H9 (cell line): ENCODE measurements at places on chromosomes 4 and X.

DNA sequence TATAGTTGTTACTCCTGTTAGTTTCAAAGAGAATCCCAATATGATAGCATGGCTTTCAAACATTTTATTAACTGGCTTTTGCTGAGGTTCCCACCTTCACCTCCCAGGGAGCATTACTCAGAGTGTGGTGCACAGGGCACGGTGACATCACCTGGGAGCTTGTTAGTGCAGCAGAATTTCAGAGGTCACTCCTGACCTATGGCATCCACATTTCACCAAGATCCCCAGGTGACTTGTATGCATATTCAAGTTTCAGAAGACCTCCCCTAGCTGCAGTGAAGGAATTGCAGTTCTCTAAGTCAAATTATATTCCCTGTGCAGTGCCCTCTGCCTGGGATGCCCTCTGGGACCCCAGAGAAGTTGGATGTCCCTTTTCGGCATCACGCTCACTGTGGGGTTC lies 29.7 kb upstream of the LNX1 start:
- DNase-seq = no peak

DNA sequence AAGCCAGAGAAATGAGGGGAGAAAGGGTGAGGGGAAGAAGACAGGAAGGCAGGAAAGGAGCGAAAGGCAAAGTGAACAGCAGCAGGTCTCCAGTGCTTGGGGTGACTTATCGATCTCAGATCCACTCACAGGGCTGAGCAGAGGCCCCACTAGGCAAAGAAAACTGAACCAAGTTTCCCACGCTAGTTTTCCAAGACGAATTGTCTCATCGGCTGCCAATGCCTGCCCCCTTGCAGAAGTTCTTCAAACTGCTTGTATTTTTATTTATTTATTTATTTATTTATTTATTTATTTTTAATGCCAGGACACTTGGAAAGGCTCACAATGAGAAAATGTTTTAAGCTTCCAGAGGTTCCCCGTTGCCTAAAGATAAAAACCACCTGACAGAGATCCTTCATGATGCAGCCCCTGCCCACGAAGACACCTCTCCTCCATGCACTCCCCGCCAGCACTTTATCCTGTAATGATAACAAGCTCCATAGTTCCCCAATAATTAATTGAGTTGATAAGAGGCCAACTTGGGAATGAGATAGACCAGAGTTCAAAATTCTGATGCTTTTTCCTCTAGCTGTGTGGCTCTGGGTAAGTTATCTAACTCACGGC lies 43.2 kb downstream of the QDPR start:
- no peak for DNase-seq

- no peak for DNase-seq
Measured at GRCh38 chrX:125998432-125998831, 167.7 kb downstream of the DCAF12L2 start.

DNA sequence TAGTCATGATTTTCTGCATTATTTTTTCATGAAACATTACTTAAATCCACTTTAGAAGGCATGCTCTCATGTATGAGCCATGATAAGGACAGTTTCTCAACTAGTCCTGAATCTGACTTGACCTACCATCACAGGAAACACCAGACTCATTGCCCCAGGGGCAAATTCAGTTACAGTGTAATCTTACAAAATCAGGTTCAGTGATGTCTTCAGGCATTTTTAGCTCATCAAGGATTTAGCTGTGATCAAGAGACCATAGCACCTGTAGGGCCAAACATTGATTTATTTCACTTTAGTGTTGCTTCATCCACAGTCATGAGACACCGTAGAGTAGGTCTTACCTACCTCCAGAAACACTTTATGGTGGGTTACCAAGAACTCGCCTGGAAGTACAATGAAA lies 3.1 kb upstream of the TASL start:
- DNase-seq = no peak

DNA sequence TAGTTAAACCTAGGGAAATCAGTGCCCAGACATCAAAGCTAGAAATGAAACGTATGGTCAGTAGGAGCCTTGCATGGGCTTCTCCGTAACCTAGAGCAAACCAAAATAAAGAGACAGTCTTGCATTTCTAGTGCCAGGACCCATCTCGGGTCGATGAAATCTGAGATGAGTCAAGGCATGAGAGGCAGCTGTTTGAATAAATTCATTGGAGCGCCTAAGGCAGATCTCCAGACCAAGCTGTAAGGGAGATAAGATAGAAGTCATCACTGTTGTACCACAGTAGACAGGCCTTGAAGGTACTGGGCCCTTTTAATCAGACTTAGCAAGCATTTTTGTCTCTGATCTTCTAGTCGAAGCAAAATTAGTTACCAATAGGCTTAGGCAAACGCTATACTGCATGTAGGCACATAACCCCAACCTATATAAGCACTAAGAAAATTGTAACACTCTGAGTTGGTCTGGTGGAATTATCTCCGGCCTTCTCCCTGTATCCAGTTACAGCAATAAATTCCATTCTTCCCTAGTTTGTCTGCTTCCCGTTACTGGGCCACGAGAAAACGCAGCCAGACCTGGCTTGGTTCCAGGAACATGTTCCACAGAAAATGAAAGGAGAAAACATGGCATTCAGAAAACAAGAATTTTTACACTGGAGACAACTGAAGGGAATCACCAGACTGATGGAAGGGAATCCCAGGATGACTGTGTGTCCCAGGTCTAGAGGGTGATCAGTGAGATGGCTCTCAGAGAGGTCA lies 21.1 kb upstream of the PAPSS1 start:
- DNase-seq = no peak

GRCh38 chr4:14168919-14169318 lies 541.4 kb upstream of the BOD1L1 start:
- DNase-seq = no peak

DNA sequence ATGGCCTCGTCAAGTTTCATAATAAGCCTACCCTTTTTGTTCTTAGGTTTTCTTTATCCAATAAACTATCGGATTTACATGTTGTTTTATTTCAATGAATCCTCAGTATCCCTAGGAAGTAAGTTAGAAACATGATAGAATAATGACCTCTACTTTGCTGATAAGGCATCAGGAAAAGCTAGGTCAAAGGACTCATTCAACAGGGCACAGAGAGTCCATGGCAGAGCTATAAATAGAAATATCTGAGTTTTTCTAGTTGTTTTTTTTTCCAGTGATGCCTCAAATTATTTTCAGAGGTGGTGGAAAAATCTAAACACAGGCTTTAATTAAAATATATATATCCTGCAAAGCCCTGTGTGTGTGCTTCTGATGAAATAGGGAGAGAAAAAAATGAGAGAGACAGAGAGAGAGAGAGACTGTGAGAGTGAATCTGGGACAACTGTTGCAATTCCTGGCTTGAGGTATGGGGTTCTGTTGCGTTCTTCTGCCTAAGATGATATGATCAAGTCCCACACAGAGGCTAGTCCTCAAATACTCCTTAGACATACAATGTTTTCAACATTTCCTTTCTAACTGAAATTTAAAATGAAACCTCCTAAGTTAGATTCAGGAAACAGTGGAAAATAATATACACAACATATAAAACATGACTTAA lies 139.9 kb downstream of the HDX start:
- DNase-seq = no peak

DNA sequence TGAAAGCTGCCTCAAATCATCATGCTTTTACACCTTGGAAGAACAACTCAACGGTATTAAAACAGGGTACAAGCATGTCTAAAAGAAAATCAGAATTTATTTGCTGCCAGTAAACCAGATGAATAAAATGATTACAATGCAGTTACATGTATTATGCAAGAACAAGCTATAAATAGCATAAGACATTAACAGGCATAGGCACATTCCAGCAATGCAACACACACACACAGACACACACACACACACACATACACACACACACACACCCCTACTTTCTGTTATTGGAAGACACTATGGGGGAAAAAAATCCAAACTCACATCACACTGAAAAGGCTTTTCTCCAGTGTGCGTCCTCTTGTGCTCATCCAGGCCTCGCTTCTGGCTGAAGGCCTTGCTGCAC lies 212.5 kb downstream of the PRDM5 start:
- DNase-seq = no peak

DNA sequence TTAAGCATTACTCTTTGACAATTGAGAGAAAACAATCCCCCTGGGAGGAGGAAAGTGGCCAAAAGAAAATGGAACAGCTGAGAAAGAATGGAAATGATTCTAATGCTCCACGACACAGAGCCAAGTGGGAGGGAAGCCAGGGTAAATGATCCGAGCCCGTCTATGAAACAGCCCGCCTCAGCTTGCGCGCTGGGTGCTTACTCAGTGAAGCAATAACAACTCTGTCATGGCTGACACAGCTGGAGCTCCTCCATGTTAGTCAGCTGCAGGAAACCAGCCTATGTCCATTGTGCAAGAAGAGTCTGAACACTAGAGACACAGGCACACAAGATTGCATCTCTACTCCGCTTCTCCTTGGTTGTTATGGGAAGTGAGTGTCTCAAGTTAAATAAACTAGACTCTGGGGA lies 19.3 kb downstream of the NOA1 start:
- DNase-seq = no peak

DNA sequence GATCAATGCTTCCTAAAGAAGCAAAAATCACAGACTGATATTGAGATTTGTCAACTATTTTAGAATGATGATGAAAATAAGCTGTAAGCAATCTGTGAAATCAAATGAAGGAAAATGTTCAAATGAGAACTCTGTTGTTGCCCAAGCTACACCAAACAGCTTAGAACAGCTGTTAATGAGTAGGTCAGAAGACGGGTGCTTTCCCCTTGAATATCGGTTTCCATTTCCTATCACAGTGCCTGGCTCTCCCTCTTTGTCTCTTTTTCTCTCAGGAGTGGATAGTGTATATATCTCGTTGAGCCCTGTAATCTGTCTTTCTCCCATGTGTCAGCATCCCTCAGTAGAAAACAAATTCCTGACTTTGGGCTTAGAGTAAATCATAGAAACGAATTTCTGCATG lies 1592.9 kb upstream of the TENM3 start:
- no peak for DNase-seq

GRCh38 chr4:181608181-181608580 lies 635.0 kb upstream of the TENM3 start:
- DNase-seq = no peak

DNA sequence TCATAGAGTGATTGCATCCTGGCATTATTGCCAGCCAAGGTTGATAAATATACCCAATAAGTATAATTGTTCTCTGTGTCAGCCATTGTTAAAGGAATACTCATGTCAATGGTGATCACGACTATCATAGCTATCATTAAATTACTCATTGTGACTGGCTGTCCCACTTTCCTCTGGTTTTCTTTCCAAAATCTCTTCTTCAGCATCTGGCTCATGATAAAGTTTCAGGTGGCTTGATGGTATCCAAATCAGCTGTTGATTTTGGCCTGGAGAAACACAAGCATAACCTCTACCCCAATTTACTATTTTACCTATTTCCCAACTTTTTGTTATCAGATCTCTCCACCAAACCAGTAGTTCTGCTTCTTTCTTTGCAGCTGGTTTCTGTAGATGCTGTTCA lies 67.1 kb upstream of the SPIN2A start:
- no peak for DNase-seq

GRCh38 chr4:183635321-183635720 lies 23.7 kb downstream of the RWDD4 start:
- DNase-seq = peak; percentile 55

GRCh38 chr4:141349236-141349635 lies 128.5 kb downstream of the ZNF330 start:
- DNase-seq = no peak

DNA sequence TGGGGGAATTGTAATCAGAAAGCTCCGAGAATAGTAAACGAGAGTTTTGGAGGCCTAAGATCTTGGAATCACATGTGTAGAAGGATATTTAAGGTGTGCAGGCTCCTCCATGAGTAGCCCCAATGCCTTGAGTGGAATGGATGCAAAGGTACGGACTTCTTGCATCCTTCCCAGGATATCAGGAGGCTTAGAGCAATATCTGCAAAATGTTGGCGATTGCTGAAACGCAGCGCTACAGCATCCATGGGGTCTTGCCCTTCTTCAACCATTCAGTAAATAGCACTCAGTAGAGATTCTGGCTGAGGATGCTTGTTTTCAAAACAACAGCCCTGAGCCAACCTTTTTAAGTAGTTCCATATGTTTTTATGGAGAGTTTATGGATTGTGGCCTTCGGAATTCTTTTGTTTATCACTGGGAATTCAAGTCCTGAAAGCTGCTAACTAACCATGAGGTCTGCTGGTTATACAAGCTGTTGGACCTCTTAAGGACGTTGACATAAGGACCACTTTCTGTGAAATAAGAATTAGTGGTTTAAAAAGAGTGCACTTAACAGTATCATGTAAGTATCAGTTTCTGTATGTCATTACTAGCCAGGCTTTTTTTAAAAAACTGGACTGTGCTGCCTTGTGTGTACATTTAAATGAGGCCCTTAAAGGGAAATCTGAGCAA lies 228.8 kb upstream of the PGRMC2 start:
- no peak for DNase-seq

DNA sequence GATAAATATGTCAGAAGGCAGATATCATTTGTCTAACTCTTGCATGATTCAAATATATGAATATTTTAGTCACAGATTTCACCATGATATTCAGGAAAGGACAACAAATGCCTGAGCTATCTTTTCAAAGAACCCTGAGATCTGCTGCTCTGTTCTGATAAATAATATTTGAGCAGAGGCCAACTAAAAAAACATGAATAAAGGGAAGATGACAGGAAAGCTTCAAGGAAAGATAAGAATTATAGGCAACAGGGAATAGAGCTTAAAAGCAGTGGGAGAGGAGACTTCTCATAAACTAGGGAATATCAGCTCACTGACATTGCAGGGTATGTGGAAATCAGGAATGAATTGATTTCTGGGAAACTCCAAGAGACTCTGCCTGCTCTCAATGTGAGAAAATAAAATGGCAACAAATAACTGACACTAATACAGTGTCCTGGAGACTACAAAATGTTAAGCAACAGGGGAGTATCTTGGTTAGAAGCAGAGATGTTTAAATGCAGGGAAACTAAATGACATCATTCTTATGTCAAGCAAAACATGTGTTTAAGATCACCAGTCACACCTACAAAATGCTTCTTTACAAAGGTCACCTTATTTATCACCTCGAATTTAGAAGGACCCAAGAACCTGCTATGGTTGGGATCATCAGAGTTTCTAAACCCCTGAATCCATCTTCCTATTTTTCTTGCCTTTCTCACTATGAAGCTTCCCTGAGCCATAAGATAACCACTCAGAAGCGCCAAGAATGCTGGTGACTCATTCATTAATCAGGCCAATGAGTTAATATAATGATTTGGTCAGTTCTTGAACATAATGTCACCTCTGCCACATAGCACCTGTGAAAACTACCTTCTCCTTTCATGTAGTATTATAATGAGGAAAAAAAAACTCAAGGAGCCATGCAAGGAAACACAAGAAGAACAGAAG lies 78.1 kb downstream of the NDST3 start:
- DNase-seq = no peak

- DNase-seq = no peak
Measured at GRCh38 chr4:4299006-4299405, 9.0 kb downstream of the ZBTB49 start.

DNA sequence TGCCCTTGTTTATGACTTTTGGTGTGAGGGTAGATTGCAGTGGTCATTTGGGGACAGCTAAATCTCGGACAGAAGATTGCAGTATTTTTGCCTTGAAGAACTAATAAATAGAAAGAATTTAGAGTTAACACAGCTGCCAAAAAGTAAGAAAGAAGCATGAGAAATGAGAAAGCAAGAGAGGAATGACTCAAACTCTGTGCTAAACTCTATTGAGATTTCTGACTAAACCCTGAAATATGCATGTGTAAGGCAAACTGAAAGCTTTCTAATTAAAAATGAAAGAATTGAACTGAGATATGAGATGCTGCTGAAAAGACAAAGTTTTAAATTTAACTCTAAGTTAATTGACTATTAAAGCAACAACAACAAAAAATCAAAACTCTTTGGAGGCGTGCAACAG lies 791.3 kb downstream of the RAB28 start:
- no peak for DNase-seq
